ENCODE measurements at places on chromosomes 2 and 18.

DNA sequence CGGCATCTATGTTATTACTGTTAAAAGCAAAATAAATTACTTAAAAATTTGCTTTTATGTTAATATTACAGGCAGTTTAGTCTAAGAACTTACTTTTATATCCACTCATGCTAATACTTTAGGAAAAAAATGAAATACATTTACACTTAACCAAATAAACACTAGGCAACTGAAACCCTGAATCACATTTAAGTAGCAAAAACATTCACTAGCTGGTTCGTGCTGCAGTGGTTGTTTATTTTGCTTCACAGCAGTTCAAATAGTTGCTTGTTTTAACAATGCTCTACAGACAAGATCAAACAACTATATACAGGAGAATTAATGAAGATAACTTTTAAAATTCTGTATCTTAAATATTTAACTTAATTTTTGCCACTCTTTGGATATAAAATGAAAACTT is 60.8 kb downstream of the ABCG8 start:
- no peak for DNase-seq

- no peak for DNase-seq
Observed at GRCh38 chr2:23375448-23375847, 9.5 kb upstream of the KLHL29 start.

- DNase-seq = no peak
Observed at GRCh38 chr18:24373328-24373727, 24.3 kb downstream of the OSBPL1A start.

DNA sequence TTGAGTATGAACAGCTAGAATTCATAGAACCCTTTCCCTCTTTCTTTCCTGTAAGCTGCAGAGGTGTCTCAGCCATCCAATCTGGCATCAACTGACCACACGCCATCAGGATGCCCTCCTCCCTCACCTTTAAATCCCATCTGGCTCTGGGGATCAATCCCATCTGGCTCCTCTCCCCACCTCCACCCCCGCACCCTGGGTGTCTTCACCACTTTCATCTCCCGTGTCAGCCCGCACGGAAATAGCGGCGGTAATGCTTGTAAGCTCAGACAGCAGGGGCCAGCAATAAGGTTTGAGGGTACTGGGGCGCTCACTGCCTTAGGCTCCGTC is 508 bp upstream of the TUBA4B start:
- no peak for DNase-seq

- no peak for DNase-seq
Observed at GRCh38 chr2:69742322-69742952, 503 bp downstream of the ANXA4 start.

DNA sequence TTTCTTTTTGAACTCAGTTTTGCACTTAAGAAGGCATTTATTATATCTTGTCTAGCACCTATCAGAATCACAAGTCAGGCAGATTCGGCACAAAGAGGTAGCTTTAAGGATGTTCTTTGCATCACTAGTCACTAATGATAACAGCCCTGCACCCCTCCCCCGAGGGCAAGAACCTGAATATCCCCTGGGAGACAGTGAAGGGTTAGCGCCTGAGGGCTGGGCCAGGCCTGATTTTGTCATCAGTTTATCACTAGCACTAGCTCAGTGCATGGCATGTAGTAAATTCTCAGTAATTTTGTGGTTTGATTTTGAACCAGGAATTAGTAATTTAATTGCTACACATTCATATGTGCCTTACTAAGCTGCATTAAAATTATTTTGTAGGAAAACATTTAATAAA is 23.9 kb upstream of the HS6ST1 start:
- no peak for DNase-seq

- no peak for DNase-seq
Observed at GRCh38 chr2:178761759-178762371, 45.4 kb downstream of the TTN start.

GRCh38 chr2:84052913-84053312 is 406.2 kb downstream of the SUCLG1 start:
- DNase-seq = no peak

- no peak for DNase-seq
Observed at GRCh38 chr2:3503483-3503882, 15.8 kb downstream of the ADI1 start.
